ENCODE measurements at places on chromosomes 13 and 19. TPM values are rescaled to one million over a fixed set of nuclear protein-coding genes. Genes with fewer than 3 reads are reported as not detected.

ZNF8 gene
- 18.2 TPM for total RNA-seq

DNA sequence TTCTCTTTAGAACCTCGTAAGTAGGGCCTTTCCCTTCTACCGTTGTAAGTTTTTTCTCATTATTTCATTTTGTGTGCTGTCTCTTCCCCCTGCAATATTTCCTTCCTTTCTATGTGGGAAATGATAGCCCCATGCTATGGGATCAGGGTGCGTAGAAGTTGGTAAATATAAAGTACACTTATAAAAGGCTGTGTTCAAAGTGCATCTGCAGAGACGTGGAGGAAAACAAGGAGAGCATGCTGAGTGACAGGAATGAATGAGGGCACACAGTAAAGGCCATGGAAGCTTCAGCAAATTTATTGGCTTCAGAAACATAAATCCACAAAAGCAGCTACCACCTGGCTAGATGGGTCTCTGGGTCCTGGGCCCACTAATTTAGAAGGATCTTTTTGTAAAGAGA lies 21.6 kb upstream of the SPRY2 start:
- H3K4me3 ChIP-seq = no peak overlapping the region
- H3K4me1 ChIP-seq = peaks cover 39% of the 10 kb centered on the region
- H3K27ac ChIP-seq = peak overlapping the region; percentile 87
- no peaks in the 10 kb centered on the region for H3K27me3 ChIP-seq
- DNase-seq = no peak
- H3K36me3 ChIP-seq = no peaks in the 10 kb centered on the region

GRCh38 chr13:55967055-55967454 lies 1173.7 kb upstream of the PRR20A start:
- no peak overlapping the region for H3K27ac ChIP-seq
- no peak overlapping the region for H3K4me3 ChIP-seq
- no peaks in the 10 kb centered on the region for H3K4me1 ChIP-seq

- no peaks in the 10 kb centered on the region for H3K36me3 ChIP-seq
- no peak overlapping the region for H3K4me3 ChIP-seq
- no peak overlapping the region for H3K27ac ChIP-seq
- H3K4me1 ChIP-seq = peaks cover 8% of the 10 kb centered on the region
Measured at GRCh38 chr13:48817166-48817802, 158.4 kb upstream of the FNDC3A start.

DNA sequence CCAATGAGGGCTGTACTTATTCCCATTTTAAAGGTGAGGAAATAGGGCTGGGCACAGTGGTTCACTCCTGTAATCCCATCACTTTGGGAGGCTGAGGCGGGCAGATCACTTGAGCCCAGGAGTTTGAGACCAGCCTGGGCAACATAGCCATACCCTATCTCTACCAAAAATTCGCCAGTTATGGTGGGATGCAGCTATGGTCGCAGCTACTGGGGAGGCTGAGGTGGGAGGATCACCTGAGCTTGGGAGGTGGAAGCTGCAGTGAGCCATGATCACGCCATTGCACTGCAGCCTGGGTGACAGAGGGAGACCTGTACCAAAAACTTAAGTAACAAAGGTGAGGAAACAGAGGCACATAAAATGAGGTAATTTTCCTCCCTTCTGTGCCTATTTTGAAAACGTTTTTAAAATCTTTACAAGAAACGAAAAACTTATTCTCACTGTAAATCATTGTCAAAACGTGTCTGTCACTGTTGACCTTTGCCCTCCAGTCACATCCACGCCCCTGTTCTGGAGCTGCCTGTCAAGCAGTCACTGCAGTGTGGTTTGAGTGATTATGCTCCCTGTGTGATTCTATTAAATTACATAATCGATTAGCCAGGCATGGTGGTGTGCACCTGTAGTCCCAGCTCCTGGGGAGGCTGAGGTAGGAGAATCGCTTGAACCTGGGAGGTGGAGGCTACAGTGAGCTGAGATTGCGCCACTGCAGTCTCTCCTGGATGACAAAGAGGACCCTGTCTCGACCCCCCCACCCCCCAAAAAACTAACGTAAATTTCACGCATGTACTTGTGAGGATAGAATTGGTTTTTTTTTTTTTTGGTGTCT lies 12.5 kb downstream of the NOP53 start:
- peaks cover 30% of the 10 kb centered on the region for H3K36me3 ChIP-seq
- H3K4me1 ChIP-seq = peaks cover 2% of the 10 kb centered on the region
- H3K27me3 ChIP-seq = no peaks in the 10 kb centered on the region
- DNase-seq = no peak
- no peak overlapping the region for H3K4me3 ChIP-seq

- no peak overlapping the region for H3K27ac ChIP-seq
- DNase-seq = no peak
- H3K4me1 ChIP-seq = peaks cover 7% of the 10 kb centered on the region
- H3K4me3 ChIP-seq = no peak overlapping the region
Measured at GRCh38 chr19:21308773-21309172, 20.4 kb downstream of the ZNF708 start.

GRCh38 chr19:34254698-34255432 lies 511 bp downstream of the GARRE1 start:
- H3K27me3 ChIP-seq = no peaks in the 10 kb centered on the region
- H3K4me3 ChIP-seq = peak overlapping the region; percentile 76
- H3K4me1 ChIP-seq = peaks cover 27% of the 10 kb centered on the region
- DNase-seq = peak; percentile 25

- no peak overlapping the region for H3K27ac ChIP-seq
- H3K27me3 ChIP-seq = no peaks in the 10 kb centered on the region
Measured at GRCh38 chr19:18969931-18970659, 29.1 kb upstream of the HOMER3 start.

DNA sequence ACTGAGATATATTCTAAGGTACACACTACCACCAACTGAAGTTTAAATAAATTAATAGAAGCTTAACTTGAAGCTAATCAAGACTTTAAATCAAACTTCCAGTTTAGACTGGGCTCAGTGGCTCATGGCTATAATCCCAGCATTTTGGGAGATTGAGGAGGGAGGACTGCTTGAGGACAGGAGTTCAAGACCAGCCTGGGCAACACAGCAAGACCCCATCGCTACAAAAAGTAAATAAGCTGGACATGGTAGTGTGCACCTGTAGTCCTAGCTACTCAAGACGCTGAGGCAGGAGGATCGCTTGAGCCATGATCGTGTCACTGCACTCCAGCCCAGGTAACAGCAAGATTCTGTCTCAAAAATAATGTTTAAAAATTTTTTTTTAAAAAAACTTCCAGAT lies 8.6 kb downstream of the KPNA3 start:
- no peak for DNase-seq
- H3K27ac ChIP-seq = peak overlapping the region; percentile 53
- H3K4me1 ChIP-seq = peaks cover 45% of the 10 kb centered on the region
- H3K36me3 ChIP-seq = peaks cover 7% of the 10 kb centered on the region

- no peak for DNase-seq
- no peaks in the 10 kb centered on the region for H3K27me3 ChIP-seq
- peaks cover 21% of the 10 kb centered on the region for H3K4me1 ChIP-seq
- no peak overlapping the region for H3K27ac ChIP-seq
- H3K36me3 ChIP-seq = no peaks in the 10 kb centered on the region
- H3K4me3 ChIP-seq = no peak overlapping the region
Measured at GRCh38 chr13:106756446-106756845, 188.5 kb upstream of the ARGLU1 start.

DNA sequence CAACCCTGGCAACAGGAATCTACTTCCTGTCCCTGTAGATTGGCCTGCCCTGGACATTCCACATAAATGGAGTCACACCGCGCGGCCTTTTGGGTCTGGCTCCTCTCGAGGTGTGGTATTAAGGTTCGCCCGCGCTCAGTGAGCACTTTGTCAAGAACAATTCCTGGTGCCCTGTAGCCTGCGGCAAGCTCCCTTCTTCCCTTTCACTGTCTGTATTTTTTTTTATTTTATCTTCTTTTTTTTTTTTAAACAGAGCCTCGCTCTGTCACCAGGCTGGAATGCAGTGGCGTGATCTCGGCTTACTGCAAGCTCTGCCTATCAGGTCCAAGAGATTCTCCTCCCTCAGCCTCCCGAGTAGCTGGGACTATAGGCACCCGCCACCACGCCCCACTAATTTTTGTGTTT lies 28.3 kb downstream of the PEX11G start:
- no peak overlapping the region for H3K27ac ChIP-seq
- H3K27me3 ChIP-seq = no peaks in the 10 kb centered on the region
- no peak overlapping the region for H3K4me3 ChIP-seq
- no peaks in the 10 kb centered on the region for H3K4me1 ChIP-seq

GRCh38 chr19:48953990-48954594 lies 583 bp upstream of the BAX start:
- DNase-seq = no peak
- H3K27ac ChIP-seq = peak overlapping the region; percentile 78
- peak overlapping the region; percentile 64 for H3K4me3 ChIP-seq
- H3K36me3 ChIP-seq = peaks cover 10% of the 10 kb centered on the region
- no peaks in the 10 kb centered on the region for H3K27me3 ChIP-seq

- no peak for DNase-seq
- H3K27ac ChIP-seq = no peak overlapping the region
- H3K4me3 ChIP-seq = no peak overlapping the region
- peaks cover 2% of the 10 kb centered on the region for H3K4me1 ChIP-seq
- no peaks in the 10 kb centered on the region for H3K36me3 ChIP-seq
Measured at GRCh38 chr13:35917252-35917941, 213.8 kb downstream of the DCLK1 start.

DNA sequence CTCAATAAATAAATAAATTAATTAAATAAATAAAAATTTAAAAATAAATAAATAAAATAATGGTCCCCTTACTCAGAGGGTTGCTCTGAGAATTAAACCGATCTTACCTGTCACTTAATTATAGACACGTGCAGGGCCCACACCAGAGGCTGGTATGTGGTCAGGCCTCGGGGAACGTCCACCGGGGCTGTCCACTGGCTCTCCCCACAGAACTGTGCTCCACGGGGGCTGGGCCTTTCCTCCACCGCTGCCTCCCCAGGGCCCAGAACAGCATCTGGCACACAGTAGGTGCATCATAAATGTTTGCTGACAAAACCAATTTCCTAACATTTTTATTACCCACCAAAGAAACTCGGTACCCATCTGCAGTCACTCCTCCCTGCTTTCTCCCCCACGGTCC lies 69.2 kb downstream of the CEBPG start:
- H3K36me3 ChIP-seq = no peaks in the 10 kb centered on the region
- no peaks in the 10 kb centered on the region for H3K27me3 ChIP-seq
- H3K4me3 ChIP-seq = no peak overlapping the region
- no peaks in the 10 kb centered on the region for H3K4me1 ChIP-seq
- DNase-seq = no peak
- no peak overlapping the region for H3K27ac ChIP-seq

DNA sequence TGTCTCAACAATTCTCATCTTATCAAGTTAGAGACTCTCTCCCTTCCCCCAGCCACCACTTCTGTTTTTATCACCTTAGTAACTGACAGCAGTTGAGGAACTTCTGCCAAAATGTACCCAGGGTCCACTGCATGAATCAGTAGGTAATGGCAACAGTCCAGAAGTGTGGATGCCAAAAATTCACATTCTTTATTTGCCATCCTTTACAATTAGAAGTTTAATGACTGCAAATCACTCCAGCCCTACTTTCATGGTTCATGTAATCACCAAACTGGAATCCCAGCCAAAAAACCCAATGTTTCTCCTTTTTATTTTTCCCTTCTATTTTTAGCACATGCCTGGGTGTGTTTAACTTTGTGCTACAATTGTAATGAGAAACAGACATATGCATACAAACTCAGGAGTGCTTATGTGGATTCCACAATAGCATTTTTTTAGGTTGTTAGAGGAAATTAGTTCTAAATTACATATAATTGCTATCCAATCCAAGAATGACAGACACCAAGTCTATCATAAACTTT lies 243.5 kb downstream of the RGCC start:
- H3K27ac ChIP-seq = no peak overlapping the region
- no peaks in the 10 kb centered on the region for H3K27me3 ChIP-seq
- H3K4me3 ChIP-seq = no peak overlapping the region
- H3K36me3 ChIP-seq = peaks cover 7% of the 10 kb centered on the region
- DNase-seq = no peak

DNA sequence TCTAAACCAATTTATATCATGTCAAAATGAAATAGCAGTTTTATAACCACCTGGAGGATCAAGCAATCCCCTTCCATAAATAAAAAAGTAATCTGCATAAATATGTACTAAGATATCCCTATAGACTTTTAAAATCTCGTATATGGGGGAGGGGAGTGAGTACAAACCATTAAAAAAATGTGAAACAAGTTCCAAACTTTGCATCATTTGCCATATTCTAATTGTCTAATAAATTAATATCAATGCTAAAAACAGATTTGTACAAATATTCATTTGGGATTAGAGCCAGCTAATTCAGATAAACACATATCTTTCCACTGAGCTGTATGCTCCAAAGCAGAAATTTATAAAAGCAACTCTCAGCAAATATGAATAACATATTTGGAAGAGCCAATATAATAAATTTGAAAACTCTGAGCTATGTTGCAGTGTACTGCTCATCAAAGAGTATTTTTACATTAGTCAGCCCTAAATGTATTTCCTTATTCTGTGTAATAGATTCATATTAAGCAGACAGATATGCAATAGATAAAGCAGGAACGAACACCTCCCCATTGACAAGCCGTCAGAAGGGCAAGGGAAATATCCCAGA lies 970.2 kb downstream of the EFNB2 start:
- H3K4me3 ChIP-seq = no peak overlapping the region
- no peak overlapping the region for H3K27ac ChIP-seq
- peaks cover 7% of the 10 kb centered on the region for H3K4me1 ChIP-seq
- H3K27me3 ChIP-seq = peaks cover 22% of the 10 kb centered on the region

DNA sequence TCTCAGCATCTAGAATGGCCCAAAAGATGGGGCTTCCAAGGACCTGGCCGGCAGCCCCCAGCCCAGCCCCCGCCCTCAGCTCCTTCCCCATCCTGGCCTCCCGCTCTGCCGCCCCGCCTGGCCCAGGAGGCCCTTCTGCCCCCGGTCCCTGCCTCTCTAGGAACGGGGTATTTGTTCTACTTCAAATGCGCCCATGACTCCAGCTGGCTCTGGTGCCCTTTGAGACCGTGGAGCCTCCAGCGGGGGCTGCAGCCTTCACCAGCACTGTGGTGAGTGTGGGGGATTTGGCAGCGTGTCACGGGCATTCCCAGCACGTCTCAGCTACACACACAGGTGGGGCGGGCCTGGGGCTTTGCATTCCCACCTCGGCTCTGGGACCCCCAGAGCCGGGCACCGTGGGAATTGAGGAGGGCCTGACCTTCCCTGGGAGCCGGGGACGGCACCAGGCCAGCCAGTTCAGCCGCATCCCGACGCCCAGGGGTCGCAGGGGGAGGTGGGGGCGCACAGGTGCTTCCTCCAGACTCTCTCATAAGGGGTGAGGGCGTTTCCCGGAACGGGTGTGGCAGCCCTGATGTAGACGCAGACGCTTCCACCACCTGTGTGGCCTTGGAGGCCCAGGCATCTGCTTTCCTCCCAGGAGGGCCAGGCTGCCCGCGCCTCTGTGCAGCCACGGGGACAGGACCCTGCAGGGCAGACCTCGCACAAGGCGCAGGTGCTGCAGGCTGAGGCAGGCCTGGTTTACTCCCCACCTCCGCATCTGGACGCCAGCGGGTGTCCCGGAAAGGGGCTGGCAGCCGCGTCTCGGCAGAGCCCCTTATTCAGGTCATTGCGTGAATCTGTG lies 947 bp downstream of the ATP4B start:
- no peaks in the 10 kb centered on the region for H3K27me3 ChIP-seq
- DNase-seq = no peak
- H3K4me3 ChIP-seq = no peak overlapping the region
- H3K4me1 ChIP-seq = peaks cover 2% of the 10 kb centered on the region

- no peaks in the 10 kb centered on the region for H3K27me3 ChIP-seq
- peaks cover 1% of the 10 kb centered on the region for H3K36me3 ChIP-seq
- no peak overlapping the region for H3K4me3 ChIP-seq
- H3K27ac ChIP-seq = peak overlapping the region; percentile 22
- no peak for DNase-seq
- H3K4me1 ChIP-seq = peaks cover 6% of the 10 kb centered on the region
Measured at GRCh38 chr13:70856711-70857110, 748.5 kb upstream of the KLHL1 start.
